Left ventricle myocardium inferior (tissue), 1 donor: ENCODE measurements at places on chromosomes 2 and 18. TPM values are rescaled to one million over a fixed set of nuclear protein-coding genes. Genes with fewer than 3 reads are reported as not detected.

SGPP2 gene
- total RNA-seq, result 2.3 TPM

GRCh38 chr2:37877457-37878315 is 47.4 kb upstream of the RMDN2 start:
- DNase-seq, result no peak
- no peaks in the 10 kb centered on the region for H3K36me3 ChIP-seq
- H3K4me1 ChIP-seq, result peaks cover 44% of the 10 kb centered on the region

DNA sequence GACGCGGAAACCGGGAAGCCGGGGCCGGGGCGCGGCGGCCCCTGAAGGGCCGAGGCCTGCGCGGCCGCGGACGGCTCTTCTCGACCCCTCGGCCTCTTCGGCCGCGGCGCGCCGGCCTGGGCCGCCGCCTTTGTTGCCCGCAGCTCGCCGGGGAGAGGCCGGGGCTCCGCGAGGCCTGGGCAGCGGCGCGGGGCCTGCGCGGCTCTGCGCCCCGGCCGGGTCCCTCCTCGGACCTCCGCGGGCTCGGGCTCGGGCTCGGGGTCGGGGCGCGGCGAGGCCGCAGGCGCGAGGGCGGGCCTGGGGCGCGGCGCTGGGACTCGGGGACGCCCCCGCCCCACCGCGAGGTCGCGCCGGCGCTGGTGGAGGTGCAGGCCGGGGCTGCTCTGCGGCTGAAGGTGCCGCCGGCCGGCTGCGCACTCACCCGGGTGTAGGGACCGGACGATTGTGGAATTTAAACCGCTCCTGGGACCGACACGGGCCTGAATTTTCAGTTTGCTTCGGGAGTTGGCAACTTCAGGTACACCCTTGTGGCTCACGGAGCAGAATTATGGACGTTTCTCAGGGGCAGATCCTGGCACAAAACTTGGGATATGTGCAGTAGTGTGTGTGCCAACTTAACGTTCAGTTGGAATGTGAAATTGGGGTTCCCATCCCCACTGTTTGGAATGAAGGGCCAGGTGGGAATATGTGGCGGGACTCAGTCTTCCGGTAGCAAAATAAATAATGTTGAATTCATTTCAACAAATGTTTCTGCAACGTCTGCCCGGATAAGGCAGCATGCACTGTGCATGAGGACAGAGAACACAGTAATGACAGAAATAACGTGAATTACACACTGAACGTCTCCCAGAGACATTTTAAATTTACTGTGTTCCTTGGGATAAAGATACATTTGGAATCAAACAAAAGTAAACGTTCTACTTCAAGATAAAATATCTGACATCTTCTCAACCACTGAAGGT is 787 bp downstream of the SOCS6 start:
- H3K4me1 ChIP-seq, result peaks cover 70% of the 10 kb centered on the region
- peak; percentile 35 for DNase-seq
- no peaks in the 10 kb centered on the region for H3K36me3 ChIP-seq
- no peaks in the 10 kb centered on the region for H3K27me3 ChIP-seq

- H3K27ac ChIP-seq, result no peak overlapping the region
- H3K27me3 ChIP-seq, result no peaks in the 10 kb centered on the region
- no peaks in the 10 kb centered on the region for H3K36me3 ChIP-seq
- no peak overlapping the region for H3K4me3 ChIP-seq
- no peak for DNase-seq
Observed at GRCh38 chr2:31440764-31441163, 26.2 kb upstream of the XDH start.

- H3K36me3 ChIP-seq, result no peaks in the 10 kb centered on the region
- peak overlapping the region; percentile 91 for H3K27ac ChIP-seq
- peaks cover 64% of the 10 kb centered on the region for H3K4me1 ChIP-seq
- no peak overlapping the region for H3K4me3 ChIP-seq
Observed at GRCh38 chr2:10407841-10408648, 40.1 kb downstream of the ODC1 start.

TXNDC2 gene
- not detected for total RNA-seq

DNA sequence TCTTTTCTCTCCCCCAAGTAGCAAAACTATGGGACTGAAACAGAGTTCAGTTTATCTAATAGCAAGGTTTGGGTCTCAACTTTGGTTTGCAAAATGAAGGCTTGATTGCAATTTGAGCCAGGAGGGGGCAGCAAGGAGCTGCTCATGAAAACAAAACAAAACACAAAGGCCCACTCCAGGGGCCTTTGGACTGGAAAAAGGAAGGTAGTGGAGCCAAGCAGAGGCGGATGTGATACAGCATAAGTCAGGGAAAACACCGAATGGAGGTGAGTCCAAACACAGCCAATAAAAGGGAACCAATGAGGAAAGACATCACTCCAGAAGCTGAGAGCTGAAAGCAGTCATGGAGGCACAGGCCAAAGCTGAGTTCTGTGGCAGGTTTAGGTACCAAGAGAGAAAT is 799.7 kb upstream of the ACVR2A start:
- no peaks in the 10 kb centered on the region for H3K4me1 ChIP-seq
- H3K27me3 ChIP-seq, result no peaks in the 10 kb centered on the region
- DNase-seq, result no peak
- no peak overlapping the region for H3K4me3 ChIP-seq

LAPTM4A gene
- 201 TPM for total RNA-seq

DNA sequence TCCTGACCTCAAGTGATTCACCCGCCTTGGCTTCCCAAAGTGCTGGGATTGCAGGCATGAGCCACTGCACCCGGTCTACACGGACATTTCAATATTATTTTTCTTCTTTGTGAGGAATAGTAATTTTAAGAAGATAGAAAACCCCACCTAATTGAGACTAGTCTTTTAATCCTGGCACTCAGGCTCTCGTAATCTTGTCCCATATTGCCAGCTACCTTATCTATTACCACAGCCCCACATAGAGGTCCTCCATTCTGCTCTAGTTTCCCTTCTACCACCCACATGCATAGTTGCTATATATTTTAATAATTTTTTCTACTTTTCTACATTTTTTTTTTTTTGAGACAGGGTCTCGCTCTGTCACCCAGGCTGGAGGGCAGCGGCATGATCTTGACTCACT is 9.5 kb upstream of the USP14 start:
- H3K4me3 ChIP-seq, result no peak overlapping the region
- H3K36me3 ChIP-seq, result no peaks in the 10 kb centered on the region
- DNase-seq, result no peak
- no peak overlapping the region for H3K27ac ChIP-seq
- no peaks in the 10 kb centered on the region for H3K4me1 ChIP-seq

TTN gene
- total RNA-seq, result 2,803 TPM

GRCh38 chr18:35000457-35000856 is 40.8 kb upstream of the MAPRE2 start:
- no peaks in the 10 kb centered on the region for H3K4me1 ChIP-seq
- H3K27me3 ChIP-seq, result no peaks in the 10 kb centered on the region
- no peak overlapping the region for H3K27ac ChIP-seq
- no peak overlapping the region for H3K4me3 ChIP-seq

- H3K4me3 ChIP-seq, result no peak overlapping the region
- H3K36me3 ChIP-seq, result no peaks in the 10 kb centered on the region
- no peak overlapping the region for H3K27ac ChIP-seq
- H3K27me3 ChIP-seq, result no peaks in the 10 kb centered on the region
- no peaks in the 10 kb centered on the region for H3K4me1 ChIP-seq
Observed at GRCh38 chr18:24651434-24651833, 191.0 kb downstream of the HRH4 start.

DNA sequence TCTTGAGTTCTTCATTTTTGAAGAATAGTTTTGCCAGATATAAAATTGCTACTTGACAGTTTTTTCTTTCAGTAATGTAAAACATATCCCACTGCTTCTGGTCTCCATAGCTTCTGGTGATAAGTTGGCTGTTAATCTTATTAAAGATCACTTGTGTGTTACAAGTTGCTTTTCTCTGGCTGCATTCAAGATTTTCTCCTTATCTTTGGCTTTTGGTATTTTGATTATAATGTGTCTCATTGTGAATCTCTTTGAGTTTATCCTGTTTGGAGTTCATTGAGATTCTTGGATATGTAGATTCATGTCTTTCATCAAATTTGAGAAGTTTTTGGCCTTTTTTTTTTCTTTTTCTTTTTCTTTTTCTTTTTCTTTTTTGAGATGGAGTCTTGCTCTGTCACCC is 20.2 kb upstream of the ADNP2 start:
- no peak for DNase-seq
- H3K27ac ChIP-seq, result no peak overlapping the region
- no peaks in the 10 kb centered on the region for H3K27me3 ChIP-seq

- H3K4me3 ChIP-seq, result no peak overlapping the region
- no peaks in the 10 kb centered on the region for H3K4me1 ChIP-seq
- no peak overlapping the region for H3K27ac ChIP-seq
- no peak for DNase-seq
Observed at GRCh38 chr2:121804997-121805765, 49.7 kb downstream of the TSN start.

GRCh38 chr18:7512348-7512747 is 54.8 kb upstream of the PTPRM start:
- no peak for DNase-seq
- peaks cover 34% of the 10 kb centered on the region for H3K4me1 ChIP-seq
- H3K4me3 ChIP-seq, result no peak overlapping the region
- no peaks in the 10 kb centered on the region for H3K36me3 ChIP-seq
- H3K27me3 ChIP-seq, result no peaks in the 10 kb centered on the region

DCTN1 gene
- 201 TPM for total RNA-seq

GTF3C2 gene
- total RNA-seq, result 16.2 TPM

TMEM17 gene
- 2.2 TPM for total RNA-seq

DNA sequence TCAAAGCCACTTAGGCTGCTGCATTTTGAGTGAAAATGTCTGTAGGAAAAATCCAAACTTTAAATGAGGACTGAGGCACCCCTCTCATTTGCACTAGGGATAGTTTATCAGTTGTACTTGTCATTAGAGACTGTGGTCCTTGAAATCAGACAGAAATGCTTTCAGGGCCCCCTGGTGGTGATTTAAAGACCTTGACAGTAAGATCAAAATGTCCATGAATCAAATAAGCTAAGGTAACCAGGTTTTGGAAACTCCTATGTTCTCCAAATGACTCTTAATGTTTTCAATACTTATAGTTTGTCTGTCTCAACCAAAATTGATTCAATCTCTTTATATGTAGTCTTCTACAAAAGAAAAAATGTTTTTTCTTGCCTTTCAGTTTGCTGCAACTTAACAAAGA is 28.8 kb upstream of the DDX18 start:
- no peaks in the 10 kb centered on the region for H3K36me3 ChIP-seq
- H3K27me3 ChIP-seq, result no peaks in the 10 kb centered on the region
- H3K27ac ChIP-seq, result no peak overlapping the region
- no peaks in the 10 kb centered on the region for H3K4me1 ChIP-seq
